ENCODE measurements at places on chromosomes 6 and 20. TPM values are rescaled to one million over a fixed set of nuclear protein-coding genes. Genes with fewer than 3 reads are reported as not detected.

The RNF114 gene
- 73.4 TPM for total RNA-seq

The TRIM15 gene
- total RNA-seq, result not detected

The PPIL4 gene
- total RNA-seq, result 38.0 TPM

The UST gene
- total RNA-seq, result 14.4 TPM

The BFSP1 gene
- total RNA-seq, result 8.6 TPM

The LINC00237 gene
- total RNA-seq, result 0.90 TPM

The LKAAEAR1 gene
- total RNA-seq, result not detected

The RBM24 gene
- total RNA-seq, result 0.55 TPM

The CFB gene
- 0.31 TPM for total RNA-seq

The OR2B6 gene
- not detected for total RNA-seq

The MUCL3 gene
- total RNA-seq, result 0.20 TPM

The AIF1 gene
- 3.2 TPM for total RNA-seq

The HLA-DQA2 gene
- total RNA-seq, result not detected

The CNR1 gene
- 0.55 TPM for total RNA-seq

The TGM2 gene
- total RNA-seq, result 1.1 TPM

The BRD2 gene
- total RNA-seq, result 244 TPM

The KCNG1 gene
- total RNA-seq, result 13.2 TPM

The MCHR2 gene
- not detected for total RNA-seq

The RIPOR2 gene
- total RNA-seq, result 5.0 TPM

The MMP24 gene
- 23.0 TPM for total RNA-seq

The MDFI gene
- 40.9 TPM for total RNA-seq

The DBNDD2 gene
- 39.1 TPM for total RNA-seq

The C2 gene
- total RNA-seq, result 0.86 TPM

The ENPP5 gene
- total RNA-seq, result 5.1 TPM

The TRIM31 gene
- not detected for total RNA-seq

The PHF10 gene
- 59.8 TPM for total RNA-seq

The BMP2 gene
- 6.6 TPM for total RNA-seq

The GSTA4 gene
- total RNA-seq, result 28.9 TPM

The IRAK1BP1 gene
- total RNA-seq, result 4.0 TPM

The ZSCAN23 gene
- 4.1 TPM for total RNA-seq

The ZFP64 gene
- total RNA-seq, result 29.0 TPM

Data from H9 (cell line).